ENCODE measurements at places on chromosomes 2 and 18. TPM values are rescaled to one million over a fixed set of nuclear protein-coding genes. Genes with fewer than 3 reads are reported as not detected.

DNA sequence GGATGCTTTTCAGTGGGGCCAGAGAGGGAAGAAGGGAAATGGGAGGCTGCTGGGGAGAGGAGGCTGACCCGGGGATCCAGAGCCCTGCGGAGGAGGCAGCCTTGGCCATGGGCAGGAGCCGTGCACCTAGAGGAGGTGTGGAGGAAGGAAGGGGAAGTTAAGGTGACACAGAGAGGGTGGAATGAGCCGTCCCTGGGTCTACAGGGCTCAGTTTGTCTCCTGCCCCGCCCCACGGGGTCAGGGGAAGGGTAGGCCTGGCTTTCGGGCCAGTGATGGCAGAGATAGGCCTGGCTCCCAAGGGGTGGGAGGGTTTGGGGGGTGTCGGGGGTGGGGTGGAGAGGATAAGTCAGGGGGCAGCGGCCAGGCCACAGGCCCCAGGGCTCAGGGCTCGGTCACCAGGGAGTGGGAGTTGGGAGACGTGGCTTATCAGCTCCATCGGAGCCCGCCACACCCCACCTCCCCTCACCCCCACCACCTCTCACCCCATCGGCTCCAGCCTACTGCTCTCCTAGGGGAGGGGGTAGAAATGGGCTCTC lies 39.5 kb upstream of the NOTO start:
- no peak for DNase-seq
- no peaks in the 10 kb centered on the region for H3K27me3 ChIP-seq
- H3K4me1 ChIP-seq = no peaks in the 10 kb centered on the region
- H3K27ac ChIP-seq = no peak overlapping the region
- H3K4me3 ChIP-seq = no peak overlapping the region

GAREM1 gene
- not detected for polyA plus RNA-seq

DNA sequence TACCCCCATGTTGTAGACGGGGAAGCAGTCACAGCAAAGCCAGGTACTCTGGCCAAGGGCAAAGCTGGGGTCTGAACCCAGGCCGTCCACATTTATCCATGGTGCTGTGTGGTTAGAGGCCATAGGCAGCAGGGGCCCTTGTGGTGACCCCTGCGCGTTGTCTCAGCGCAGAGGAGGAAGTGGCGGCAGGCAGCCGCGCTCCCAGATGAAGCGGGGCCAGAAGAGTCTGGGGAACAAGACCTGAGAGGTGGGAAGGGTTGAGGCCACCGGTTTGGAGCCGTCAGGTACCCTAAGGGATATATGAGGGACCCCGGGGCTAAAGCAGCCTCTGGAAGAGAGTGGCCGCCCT lies 770 bp downstream of the ZNF396 start:
- peak overlapping the region; percentile 74 for H3K4me3 ChIP-seq
- no peaks in the 10 kb centered on the region for H3K27me3 ChIP-seq
- DNase-seq = no peak
- H3K36me3 ChIP-seq = no peaks in the 10 kb centered on the region
- H3K27ac ChIP-seq = peak overlapping the region; percentile 38
- H3K4me1 ChIP-seq = peaks cover 11% of the 10 kb centered on the region

DNA sequence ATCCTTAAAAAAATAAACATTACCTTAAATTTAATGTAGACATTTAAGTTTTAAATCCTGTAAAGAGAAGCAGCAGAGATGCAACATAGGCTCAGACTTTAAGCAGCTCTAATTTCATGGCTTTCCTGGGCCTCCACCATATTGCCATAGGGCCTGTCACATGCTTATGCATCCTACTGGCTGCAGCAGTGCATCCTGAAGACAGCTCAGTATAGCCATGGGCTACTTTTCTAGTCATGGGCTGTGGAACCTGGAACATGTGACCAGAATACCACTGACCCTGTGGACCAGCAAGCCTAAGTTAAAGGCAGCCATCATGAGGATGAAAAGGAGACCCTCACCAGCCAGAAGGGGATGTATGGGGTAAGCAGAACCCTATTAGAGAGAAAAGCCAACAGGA lies 10.7 kb downstream of the RMP24 start:
- H3K4me3 ChIP-seq = no peak overlapping the region
- peaks cover 13% of the 10 kb centered on the region for H3K36me3 ChIP-seq
- no peak for DNase-seq

NEU2 gene
- not detected for polyA plus RNA-seq

DNA sequence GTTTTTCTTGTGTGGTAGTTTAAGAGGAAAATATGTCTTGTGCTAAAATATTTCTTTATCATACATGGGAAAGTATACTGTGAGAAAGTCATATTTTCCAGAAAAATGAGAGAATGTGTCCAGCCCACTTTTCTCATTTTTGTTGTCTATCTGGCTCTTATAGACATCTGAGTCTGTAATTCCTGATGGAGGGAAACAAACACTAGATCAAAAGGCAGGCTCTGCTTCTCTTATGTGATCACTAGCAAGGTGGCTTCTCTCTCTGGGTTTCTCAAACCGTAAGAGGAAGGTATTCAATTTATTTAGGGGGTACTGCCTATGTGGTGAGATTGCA lies 40.0 kb upstream of the PEX13 start:
- H3K27me3 ChIP-seq = no peaks in the 10 kb centered on the region
- no peak overlapping the region for H3K4me3 ChIP-seq
- H3K4me1 ChIP-seq = no peaks in the 10 kb centered on the region
- no peak for DNase-seq

DNA sequence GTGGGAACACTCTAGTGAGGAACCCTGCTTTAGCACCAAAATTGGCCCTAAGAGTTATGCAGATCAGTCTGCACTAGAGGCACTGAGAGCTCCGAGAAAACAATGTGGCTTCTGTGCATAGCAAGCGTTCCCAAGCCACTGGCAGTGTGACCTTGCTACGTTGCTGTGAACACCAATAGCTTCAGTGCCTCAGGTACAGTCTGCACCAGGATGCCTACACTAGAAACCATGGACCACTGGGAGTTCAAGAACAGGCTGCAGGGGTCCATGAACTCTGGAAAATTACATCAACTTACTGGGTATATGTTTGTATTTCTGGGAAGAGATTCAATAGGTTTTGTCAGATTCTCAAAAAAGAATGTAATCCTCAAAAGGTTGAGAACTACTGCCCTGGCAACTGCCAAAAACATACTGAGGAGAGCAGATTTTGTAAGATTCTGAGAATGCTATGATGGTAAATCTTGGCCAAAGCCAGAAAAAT lies 18.3 kb upstream of the SP3 start:
- H3K4me3 ChIP-seq = no peak overlapping the region
- no peak for DNase-seq
- no peaks in the 10 kb centered on the region for H3K4me1 ChIP-seq
- H3K27ac ChIP-seq = no peak overlapping the region

- H3K4me1 ChIP-seq = no peaks in the 10 kb centered on the region
- no peak overlapping the region for H3K4me3 ChIP-seq
- no peak for DNase-seq
These were observed 113.4 kb downstream of the ZBTB7C start for GRCh38 chr18:48295586-48296311.

DNA sequence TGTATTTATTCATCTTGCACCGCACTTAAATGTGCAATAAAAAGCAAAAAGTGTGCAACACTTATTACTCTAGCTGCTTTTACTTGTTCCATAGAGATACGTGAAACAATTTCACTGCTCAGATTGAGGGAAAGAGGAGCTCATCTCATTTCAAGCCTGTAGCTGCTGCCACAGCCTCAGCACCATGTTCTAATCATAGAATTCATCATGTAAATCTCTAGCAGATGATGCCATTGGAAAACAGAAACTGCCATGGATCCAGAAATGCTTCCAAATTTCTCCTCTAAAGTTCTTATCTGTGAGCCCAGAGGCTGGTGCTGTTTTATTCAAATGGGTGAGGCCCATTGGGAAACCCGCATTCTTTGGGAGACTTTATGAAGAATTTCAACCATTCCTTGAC lies 2.0 kb downstream of the CDC42EP3 start:
- H3K4me3 ChIP-seq = peak overlapping the region; percentile 74
- H3K27me3 ChIP-seq = no peaks in the 10 kb centered on the region
- DNase-seq = no peak
- no peak overlapping the region for H3K27ac ChIP-seq
- peaks cover 47% of the 10 kb centered on the region for H3K4me1 ChIP-seq

DNA sequence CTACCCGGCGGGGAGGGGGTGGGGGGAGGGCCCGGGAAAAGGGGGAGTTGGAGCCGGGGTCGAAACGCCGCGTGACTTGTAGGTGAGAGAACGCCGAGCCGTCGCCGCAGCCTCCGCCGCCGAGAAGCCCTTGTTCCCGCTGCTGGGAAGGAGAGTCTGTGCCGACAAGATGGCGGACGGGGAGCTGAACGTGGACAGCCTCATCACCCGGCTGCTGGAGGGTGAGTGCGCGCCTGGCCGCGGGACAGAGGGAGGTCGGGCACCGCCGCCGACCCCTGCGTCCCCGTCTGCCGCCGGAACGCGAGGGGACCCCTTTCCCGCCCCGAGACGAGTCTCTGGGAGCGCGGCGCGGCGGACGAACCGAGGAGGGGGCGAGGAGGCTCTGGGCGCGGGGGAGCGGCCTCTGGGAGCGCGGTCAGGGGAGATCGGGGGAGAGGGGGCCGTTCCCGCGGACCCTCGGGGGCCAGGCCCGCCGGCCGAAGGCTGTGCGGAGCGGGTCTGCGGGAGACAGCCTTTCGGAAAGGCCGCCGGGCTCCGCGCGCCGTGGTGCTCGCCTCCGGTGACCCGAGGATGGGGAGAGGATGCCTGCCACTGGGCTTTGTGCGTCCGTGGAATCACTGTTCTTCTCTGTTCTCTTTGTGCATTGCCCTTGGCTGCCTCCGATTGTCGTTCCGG lies 463 bp downstream of the PPP1CB start:
- peak overlapping the region; percentile 73 for H3K4me3 ChIP-seq
- DNase-seq = peak; percentile 9
- H3K36me3 ChIP-seq = no peaks in the 10 kb centered on the region
- peak overlapping the region; percentile 91 for H3K27ac ChIP-seq
- H3K4me1 ChIP-seq = peaks cover 67% of the 10 kb centered on the region

GRCh38 chr2:160493227-160494028 lies at the start of gene RBMS1:
Gene RBMS1, minus strand, starts transcription at chr2:160493807. Its CDS starts 444 bp downstream, at chr2:160493363.
- H3K4me3 ChIP-seq = peak within 1 kb of the TSS; percentile 49
- H3K27ac ChIP-seq = peak within 1 kb of the TSS; percentile 51
- peak; percentile 33 for DNase-seq
- peaks cover 11% of the 10 kb centered on the region for H3K4me1 ChIP-seq

- H3K4me3 ChIP-seq = no peak overlapping the region
- H3K4me1 ChIP-seq = peaks cover 16% of the 10 kb centered on the region
- H3K27me3 ChIP-seq = peaks cover 27% of the 10 kb centered on the region
- no peak for DNase-seq
- no peak overlapping the region for H3K27ac ChIP-seq
- no peaks in the 10 kb centered on the region for H3K36me3 ChIP-seq
These were observed 32.7 kb downstream of the QPCT start for GRCh38 chr2:37377187-37377532.

- H3K36me3 ChIP-seq = no peaks in the 10 kb centered on the region
- no peak overlapping the region for H3K27ac ChIP-seq
- no peaks in the 10 kb centered on the region for H3K27me3 ChIP-seq
These were observed 2.0 kb downstream of the LYPD6B start for GRCh38 chr2:149040451-149040850.

- H3K27ac ChIP-seq = no peak overlapping the region
- H3K4me1 ChIP-seq = no peaks in the 10 kb centered on the region
- no peaks in the 10 kb centered on the region for H3K36me3 ChIP-seq
- no peaks in the 10 kb centered on the region for H3K27me3 ChIP-seq
These were observed 119.7 kb downstream of the UPP2 start for GRCh38 chr2:158221063-158222020.

DNA sequence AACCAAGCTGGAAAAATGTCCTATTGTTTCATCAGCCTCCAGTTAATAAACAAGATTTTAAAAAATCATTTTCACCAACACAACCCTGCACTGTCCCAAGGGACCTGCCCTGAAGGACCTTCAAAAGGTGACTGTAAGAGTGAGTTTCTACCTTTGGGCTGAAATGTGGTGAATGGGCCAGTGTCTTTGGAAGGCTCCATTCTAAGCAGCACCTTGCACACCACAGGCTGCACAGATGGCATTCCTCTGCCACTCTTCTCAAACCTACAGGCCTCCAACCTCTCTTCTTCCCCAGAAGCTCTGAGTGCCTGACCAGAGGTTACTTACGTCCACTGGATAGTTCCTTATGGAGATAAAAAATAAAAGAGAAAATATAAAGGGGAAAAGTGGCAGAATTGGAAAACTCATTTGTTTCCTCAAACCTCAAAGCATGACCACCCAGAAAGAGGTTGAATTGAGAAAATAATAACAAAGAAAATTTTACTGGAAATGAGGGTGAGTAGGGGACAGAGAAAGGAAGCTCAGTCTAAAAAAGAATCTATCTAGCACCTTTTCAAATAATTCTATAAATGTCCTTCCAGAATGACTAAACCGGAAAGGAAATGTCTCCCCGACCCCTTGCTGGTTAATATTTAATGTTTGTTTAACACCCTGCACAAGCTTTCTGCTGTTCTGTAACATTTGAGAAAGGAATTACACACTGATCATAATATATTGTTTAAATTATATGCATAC lies 175.7 kb downstream of the METTL4 start:
- no peaks in the 10 kb centered on the region for H3K4me1 ChIP-seq
- H3K27ac ChIP-seq = no peak overlapping the region

- no peak for DNase-seq
- no peaks in the 10 kb centered on the region for H3K27me3 ChIP-seq
- H3K4me3 ChIP-seq = no peak overlapping the region
- H3K36me3 ChIP-seq = no peaks in the 10 kb centered on the region
These were observed 592.7 kb downstream of the XIRP2 start for GRCh38 chr2:167480986-167481309.

DNA sequence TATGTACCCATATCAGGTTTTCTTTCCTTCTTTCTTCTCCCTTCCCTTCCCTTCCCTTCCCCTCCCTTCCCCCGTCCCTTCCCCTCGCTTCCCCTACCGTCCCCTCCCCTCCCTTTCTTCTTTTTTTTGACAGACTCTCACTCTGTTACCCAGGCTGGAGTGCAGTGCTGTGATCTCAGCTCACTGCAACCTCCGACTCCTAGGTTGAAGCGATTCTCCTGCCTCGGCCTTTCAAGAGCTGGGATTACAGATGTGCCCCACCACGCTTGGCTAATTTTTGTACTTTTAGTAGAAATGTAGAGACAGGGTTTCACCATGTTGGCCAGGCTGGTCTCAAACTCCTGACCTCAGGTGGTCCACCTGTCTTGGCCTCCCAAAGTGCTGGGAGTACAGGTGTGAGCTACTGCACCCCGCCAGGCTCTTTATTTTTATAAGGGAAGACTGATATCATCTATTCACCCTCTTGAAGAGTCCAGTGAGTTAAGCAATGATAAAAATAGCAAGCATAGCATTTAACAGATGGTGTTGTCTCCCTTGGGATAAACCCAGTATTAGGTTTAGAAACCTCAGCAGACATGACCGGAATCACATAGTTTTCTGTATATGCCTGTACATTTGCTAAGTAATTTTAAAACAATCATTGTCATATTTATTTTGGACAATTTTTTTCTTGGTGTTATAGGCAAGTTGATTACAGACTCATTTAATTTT lies 888.4 kb downstream of the TRIB2 start:
- H3K36me3 ChIP-seq = no peaks in the 10 kb centered on the region
- H3K27ac ChIP-seq = no peak overlapping the region
- DNase-seq = no peak
- no peaks in the 10 kb centered on the region for H3K27me3 ChIP-seq
- H3K4me3 ChIP-seq = no peak overlapping the region

- H3K4me3 ChIP-seq = no peak overlapping the region
- H3K36me3 ChIP-seq = no peaks in the 10 kb centered on the region
- no peaks in the 10 kb centered on the region for H3K27me3 ChIP-seq
- H3K4me1 ChIP-seq = no peaks in the 10 kb centered on the region
- H3K27ac ChIP-seq = no peak overlapping the region
- DNase-seq = no peak
These were observed 830.6 kb downstream of the SLC4A3 start for GRCh38 chr2:220458051-220458450.
